ENCODE measurements at places on chromosomes 11 and 22.

GRCh38 chr22:22748297-22748743, 103.9 kb downstream of the GGTLC2 start:
- peak; percentile 41 for DNase-seq

- DNase-seq = no peak
These were observed 1056.3 kb upstream of the CNTN5 start for GRCh38 chr11:97964332-97965004.

DNA sequence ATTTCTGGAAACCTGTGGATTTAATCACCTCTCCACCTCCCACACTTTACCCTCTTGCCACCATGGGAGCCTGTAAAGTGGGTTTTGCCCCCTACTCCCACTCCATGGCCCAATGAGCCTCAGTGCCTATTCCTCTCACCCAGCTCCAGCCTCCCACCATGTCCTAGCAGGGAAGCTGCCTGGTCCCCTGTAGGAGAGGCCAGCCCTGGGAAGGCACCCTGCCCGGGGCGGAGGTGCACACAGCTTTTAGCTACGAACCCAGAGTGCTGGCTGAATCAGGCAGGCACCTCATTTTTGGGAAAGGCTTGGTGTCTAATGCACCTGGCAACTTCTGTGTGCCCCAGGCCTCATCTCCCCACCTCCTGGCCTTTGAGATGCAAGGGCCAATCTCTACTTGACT, 35.8 kb upstream of the ALX4 start:
- DNase-seq = no peak

DNA sequence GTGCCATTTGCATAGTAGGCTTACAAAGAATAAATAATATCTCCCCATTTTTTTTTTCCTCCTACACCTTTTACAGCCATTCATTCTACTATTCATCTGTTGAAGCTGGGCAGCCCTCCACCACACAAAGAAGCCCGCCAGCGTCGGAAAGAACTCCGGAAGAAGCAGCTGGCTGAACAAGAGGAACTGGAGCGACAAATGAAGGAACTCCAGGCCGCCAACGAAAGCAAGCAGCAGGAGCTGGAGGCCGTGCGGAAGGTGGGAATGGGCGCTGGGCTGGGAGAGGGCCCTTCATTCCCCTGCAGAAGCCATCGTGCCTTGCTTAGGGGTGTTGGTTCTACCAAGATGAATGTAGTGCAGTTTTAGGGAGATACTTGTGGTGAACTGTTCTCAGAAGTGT, 68.6 kb downstream of the SWAP70 start:
- no peak for DNase-seq

DNA sequence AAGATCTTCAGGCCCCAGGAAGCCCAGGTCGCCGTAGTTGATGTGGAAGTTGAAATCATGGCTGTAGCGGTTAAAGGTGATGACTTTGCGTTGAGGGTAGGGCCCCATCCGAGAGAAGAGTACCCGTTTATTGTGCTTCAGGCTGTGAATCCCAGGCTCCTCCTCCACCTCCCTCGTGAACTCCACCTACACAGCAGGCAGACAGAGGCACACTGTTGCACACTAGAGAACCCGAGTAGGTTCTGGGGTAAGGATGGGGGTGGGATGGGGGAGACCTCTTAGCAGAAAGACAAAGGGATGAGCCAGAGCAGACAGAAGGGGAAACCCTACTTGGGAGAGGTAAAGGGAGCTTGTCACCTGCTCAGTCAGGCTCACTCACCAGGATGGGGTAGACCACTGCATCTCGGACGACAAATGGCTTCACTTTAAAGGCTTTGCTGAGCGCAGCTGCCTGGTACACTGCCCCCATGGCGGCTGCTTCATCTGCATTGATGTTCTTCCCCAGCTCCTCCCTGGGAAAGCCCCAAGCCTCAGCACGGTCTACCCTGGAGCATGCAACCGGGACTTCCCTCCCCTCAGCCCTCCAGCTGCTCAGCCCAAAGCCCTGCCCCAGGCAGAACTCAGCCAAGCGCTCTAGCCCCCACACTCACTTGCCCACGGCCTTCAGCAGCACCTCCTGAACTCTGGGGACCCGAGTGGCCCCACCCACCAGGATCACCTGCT, 5.4 kb downstream of the HYOU1 start:
- DNase-seq = no peak

DNA sequence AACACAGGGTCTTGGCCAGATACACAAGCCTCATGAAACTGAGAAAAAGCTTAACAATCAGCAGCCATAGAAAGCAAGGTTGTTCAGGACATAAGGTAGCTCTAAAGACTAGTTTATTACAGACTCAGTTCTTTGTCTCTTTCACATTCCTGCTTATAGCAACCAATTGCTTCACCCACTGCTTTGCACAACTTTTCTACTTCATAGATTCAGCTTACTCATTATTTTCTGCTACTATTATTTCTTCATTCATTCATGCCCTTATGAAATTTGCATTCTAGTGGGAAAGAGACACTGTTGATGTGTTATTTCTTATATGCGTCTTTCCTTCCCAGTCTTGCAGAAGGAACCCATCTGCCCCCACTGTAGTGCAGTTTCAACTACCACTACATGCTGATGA, 4.7 kb downstream of the CCDC34 start:
- DNase-seq = no peak

DNA sequence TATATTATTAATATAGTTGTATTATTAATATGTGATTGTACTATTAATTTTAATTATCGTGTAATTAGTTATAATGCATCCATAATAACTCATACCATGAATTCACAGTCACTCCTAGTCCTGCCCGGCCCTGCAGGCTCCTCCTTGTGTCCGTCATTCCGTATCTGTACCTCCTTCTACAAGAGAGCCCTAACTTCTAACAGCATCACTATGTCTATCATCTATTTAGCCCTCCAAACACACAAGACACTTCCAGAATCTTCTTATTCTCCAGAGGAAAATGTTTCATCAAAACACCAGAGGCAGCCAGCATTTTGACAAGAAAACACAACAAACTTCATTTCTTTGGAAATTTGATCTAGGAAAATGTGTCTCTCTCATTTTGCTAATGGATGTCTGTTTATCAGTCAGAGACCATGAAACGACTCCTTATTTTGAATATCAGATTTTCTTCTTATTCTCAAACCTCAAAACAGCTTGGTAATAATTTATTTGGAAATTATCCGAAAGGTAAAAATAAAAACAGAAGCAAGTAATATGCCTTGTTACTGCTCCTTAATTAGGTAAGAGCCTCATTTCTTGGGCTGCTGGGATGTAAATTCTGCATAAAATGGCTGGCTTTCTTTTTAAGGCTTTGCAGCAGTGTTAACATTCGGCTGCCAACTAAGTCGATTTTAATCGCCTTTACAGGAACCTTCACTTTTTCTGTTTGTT, 23.1 kb upstream of the SEPTIN5 start:
- DNase-seq = no peak

DNA sequence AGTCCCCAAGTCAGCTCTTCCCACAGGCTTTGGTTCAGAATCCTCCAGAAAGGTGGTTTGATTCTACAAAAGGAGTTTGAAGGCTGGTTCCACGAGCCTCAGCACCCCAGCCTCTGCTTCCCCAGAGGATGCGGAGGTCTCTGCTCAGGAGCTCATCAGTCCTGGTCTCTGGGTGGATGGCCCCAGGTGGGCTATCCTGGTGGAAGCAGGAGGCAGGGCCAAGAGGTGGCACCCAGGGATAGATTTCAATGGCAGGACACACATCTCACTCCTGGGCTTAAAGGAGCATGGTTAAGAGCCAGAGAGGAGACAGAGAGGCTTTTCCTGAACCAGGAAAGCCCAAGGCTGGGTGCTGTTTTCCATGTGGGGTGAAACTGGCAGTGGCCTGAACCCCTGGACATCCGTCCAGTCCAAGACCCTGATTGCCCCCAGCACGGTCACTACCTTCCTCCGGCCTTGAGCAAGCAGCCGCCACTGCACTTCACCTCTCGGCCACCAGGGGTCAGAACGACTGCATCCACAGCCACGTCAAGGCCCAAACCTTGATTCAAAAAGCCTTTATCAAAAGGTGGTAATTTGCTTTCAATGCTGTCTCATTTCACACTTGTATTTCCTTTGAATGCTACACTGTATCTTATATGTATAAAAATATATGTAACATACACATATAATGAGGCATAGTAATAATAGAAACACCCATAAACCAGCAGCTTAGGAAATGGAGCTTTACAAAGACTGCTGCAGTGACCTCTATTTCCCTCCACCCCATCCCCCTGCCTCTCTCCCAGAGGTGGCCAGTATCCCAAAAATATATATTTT, 19.3 kb upstream of the FXYD2 start:
- DNase-seq = no peak

DNA sequence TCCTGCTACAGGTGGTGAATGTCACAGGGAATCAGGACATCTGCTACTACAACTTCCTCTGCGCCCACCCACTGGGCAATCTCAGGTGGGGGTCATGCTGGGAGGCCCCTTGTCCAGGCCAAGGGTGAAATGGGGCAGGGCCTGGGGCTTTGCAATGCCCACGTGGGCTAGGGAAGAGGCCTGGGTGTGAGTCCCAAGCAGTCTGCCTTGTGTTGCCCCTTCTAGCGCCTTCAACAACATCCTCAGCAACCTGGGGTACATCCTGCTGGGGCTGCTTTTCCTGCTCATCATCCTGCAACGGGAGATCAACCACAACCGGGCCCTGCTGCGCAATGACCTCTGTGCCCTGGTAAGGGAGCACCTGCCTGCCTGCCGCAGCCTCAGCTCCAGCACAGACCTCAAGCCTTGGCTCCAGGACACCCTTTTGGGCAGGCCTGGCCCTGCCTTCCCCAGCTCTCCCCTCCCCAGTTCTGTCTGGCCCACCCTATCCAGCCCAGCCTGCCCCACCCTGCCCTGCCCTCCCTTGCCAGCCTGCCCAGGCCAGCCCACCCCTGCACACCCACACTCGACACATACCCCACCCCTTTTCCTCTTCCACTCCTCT, 9.1 kb upstream of the TAGLN start:
- DNase-seq = no peak

DNA sequence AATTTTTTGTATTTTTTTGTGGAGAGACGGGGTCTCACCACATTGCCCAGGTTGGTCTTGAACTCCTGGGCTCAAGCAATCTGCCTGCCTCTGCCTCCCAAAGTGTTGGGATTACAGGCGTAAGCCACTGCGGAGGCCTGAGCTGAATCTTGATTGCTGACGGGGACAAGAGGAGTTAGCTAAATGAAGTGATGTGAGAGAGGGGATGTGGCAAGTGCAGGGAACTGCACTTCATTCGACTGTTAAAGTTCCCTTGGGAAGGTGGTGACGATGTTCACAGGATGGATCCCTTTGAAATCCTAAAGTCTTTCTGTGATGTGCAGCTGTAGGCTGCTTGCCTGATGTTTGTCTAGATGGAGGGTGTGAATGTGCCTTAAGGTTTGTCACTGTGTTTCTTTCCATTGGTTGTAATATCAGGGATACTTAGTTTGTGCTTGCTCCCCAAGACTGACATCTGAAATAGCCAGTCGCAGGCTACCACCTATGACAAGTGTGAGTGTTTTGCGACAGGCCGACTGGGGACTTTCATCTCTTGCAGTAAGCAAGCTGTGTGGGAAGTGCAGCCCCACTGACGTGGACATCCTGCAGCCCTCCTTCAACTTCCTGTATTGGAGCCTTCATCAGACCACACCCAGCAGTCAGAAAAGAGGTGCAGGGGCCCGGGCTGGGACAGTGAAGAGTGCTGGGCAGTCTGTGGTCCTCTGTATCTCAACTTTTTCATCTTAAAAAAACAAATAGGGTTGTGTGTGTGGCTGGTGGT, 19.6 kb upstream of the CCDC134 start:
- DNase-seq = no peak

GRCh38 chr11:35629914-35630313, 11.7 kb downstream of the FJX1 start:
- no peak for DNase-seq

DNA sequence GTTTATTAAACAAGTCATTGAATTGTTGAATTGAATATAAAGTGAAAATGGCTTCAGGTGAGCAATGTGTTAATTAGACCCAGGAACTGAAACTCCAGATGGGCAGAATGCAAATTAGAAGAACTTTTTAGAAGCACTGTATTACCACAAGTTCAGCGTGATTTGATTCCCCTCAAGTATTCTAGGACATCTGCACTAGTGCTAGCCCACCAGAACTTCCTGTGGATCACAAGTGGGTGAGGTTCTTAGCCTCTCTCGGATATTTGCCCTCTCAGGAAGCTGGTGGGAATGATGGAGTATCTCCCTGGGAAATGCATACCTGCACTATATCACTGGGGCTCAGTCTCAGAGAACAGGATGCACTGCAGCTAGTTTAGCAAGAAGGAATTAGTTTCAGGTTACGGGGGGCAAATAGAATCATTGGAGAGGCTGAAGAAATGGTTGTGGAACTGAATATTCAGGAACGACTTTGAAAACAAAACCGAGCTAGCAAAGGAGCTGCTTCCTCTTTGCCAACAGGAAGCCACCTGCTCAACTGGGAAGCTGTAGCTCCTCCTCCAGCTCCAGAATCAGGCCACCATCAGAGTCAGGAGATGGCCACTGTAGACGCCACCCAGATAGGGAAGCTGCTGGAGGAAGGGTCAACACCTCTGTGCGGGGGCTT, 74.3 kb downstream of the DHCR7 start:
- DNase-seq = no peak

GRCh38 chr11:81253244-81253643, 1480.4 kb downstream of the FAM181B start:
- DNase-seq = no peak

DNA sequence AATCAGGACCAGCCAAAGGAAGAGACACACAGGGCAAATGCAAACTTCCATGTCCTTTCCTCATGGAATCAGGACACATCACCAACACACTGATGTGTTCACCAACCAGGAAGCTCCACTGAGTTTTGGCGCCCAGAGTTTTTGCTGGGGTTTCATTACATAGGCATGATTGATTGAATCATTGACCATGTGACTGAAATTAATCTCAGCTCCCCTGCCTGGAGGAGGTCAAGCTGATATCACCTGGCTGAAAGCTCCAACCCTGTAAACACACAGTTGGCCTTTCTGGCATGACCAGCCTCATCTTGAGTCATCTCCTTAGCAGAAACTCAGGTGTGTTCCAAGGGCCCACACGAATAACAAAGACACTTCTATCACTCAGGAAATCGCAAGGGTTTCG, 133.2 kb downstream of the TRIM29 start:
- no peak for DNase-seq

GRCh38 chr22:35777335-35777975, 59.8 kb downstream of the APOL5 start:
- no peak for DNase-seq

GRCh38 chr11:123654566-123655081, at the start of gene SCN3B:
SCN3B (minus strand) TSS chr11:123654624; CDS start chr11:123653801, 823 bp downstream.
- peak; percentile 40 for DNase-seq

GRCh38 chr22:46829941-46830715, 67.7 kb downstream of the TBC1D22A start:
- DNase-seq = no peak

DNA sequence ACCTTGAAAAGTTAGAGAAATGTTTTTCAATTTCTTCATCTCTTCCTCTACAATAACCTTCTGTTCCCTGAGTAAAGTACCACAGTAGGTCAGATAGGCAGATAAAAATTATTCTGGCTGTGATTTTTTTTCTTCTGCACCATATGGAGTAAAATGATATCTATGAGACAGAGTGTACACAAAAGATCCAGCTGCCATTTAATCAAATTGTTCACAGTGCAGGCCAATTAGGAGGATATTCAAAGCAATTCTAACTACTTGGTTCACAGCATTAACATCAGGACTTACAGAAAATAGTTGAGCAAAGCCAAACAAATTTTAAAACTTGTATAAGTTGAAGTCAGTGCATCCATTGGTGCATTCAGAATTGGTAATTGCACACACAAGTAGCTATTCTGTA, 147.9 kb upstream of the LUZP2 start:
- DNase-seq = no peak

Data from NCI-H1694 (cell line).